ENCODE measurements at places on chromosomes 16 and 17.

DNA sequence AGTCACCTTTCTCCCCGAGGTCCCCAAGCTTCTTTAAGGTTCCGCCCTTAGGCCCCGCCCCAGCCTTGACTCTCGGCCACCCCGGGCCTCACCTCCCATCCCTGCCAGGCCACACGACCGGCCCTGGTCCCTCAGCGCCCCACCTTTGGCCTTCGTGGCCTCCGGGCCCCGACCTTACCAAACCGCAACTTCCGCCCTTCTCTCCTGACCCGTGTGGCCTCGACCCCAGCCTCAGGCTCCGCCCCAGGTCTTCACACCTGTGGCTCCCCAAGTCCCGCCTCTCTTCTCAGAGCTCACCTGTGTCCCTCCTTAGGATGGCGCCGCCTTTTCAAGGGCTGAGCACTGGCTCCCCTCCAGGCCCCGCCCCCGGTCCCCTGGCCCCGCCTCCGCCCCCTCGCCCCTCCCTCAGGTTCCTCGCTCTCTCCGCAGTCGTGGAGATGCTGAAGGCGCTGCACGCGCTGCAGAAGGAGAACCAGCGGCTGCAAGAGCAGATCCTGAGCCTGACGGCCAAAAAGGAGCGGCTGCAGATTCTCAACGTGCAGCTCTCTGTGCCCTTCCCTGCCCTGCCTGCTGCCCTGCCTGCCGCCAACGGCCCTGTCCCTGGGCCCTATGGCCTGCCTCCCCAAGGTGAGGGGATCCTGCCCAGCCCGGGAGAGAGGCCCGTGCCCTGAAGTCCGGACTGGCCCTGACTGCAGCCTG is 10.0 kb upstream of the CISD3 start:
- no peak for DNase-seq

- no peak for DNase-seq
These were observed 13.9 kb downstream of the CLUH start for GRCh38 chr17:2697611-2698162.

DNA sequence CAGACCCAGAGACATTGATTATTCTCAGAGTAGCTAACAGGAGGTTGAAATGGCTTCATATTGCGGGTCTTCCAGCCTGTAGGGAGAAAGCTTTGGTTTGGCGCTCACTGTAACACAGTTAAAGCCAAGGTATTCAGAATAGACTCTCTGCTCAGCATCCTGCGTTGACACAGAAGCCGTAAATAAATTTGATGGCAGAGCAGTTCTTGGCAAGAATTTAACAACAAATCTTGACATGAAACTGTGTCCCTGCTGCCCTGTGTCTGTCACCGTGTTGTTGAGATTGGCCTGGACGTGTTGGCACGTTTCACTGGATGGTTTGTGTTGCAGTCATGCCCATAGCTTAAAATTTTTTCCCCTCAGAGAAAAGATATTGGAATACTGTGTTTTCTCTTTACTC is 359.6 kb downstream of the SNX29 start:
- DNase-seq: no peak

DNA sequence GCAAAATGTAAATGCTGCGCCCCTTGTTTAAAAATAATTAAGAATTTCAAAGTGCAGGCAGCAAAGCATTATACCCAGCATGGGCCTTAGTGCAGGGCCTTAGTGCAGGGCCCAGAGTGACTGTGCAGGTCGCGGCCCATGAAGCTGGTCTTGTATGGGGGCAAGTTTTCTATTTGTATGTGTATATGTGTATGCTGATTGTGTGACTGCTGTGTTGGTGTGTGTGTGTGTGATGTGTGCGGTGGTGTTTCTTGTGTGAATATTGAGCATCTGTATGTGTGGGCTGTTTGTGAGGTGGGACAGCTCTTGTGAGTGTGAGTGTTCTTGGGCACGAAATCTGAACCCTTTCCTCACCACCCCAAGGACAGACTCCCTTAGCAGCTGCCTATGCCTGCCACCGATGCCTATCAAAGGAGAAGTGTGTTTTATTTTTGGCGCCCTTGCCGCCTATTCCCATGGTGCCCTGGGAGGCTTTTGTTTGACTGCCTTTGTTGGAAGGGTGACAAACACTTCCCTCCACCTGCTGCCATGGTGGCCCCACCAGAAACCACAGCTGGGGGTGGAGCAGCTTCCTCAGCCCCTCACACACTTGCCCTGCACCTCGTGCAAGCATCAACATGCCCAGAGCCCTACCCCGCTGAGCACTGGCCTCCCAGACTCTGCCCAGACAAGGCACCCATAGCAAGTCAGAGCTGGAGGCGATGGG is 18.0 kb downstream of the CCR7 start:
- DNase-seq: no peak

GRCh38 chr16:1330260-1330914 is 3.1 kb upstream of the BAIAP3 start:
- no peak for DNase-seq

GRCh38 chr16:81545470-81546250 is 101.1 kb downstream of the CMIP start:
- DNase-seq: no peak

- DNase-seq: no peak
These were observed 80.2 kb upstream of the CIBAR2 start for GRCh38 chr16:85192238-85193114.

DNA sequence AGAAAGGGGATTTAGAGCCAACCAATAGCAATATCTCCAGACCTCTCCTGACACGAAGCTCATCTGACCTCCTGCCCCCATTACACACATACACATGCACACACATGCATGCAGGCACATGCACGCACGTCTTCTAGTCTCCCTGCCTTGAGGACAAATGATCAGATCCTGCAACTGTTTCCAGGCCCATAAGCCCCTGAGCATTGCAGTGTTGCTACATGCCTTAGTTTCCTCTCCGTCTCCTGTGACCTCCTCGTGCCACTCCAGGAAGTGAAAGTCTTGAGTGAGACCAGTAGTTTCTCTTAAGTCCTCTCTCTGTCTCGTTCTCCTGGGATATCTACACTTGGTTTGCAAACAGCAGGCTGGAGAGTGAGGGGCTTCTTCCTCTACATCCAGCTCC is 8.2 kb downstream of the CIITA start:
- DNase-seq: no peak

DNA sequence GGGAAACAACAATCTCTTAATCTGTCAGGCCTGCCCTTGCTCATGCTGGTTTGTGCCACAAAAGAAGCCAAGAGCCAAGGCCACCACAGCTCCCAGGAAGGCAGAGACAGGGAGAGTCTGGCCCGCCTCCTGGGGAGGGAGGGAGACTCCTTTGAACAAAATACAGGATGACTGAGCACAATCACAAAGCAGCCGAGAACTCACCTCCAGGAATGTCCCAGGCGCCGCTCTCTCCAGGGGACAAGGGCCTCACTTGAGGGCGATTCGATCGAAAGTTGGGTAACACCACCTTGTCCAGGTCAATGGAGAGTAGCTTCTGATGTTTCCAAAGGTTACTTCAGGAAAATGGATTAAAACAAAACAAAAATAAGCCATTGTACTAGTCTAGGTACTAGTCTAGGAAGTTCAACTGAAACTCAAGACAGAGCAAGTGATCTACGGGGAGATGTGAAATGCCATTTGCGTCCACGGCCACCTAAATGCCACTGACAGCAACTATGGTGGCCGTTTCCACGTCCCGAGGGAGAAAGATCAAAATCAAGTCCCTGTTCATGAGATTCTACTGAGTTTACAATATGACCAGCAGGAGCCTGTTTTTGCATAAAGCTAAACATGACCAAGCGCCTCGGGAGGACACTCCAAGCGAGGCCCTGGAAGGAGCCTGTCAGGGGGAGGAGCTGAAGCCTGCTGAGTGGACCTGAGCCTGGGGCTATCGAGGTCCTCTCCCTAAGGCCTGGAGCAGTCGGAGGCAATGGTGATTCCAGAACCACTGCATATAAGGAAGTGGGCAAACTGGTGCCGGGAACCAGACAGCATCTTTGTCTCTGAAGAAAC is 13.4 kb upstream of the SLC38A8 start:
- no peak for DNase-seq

GRCh38 chr16:82639666-82640336 is 13.0 kb downstream of the CDH13 start:
- DNase-seq: peak; percentile 30

GRCh38 chr16:6835941-6836340 is 496.7 kb upstream of the RBFOX1 start:
- DNase-seq: no peak

DNA sequence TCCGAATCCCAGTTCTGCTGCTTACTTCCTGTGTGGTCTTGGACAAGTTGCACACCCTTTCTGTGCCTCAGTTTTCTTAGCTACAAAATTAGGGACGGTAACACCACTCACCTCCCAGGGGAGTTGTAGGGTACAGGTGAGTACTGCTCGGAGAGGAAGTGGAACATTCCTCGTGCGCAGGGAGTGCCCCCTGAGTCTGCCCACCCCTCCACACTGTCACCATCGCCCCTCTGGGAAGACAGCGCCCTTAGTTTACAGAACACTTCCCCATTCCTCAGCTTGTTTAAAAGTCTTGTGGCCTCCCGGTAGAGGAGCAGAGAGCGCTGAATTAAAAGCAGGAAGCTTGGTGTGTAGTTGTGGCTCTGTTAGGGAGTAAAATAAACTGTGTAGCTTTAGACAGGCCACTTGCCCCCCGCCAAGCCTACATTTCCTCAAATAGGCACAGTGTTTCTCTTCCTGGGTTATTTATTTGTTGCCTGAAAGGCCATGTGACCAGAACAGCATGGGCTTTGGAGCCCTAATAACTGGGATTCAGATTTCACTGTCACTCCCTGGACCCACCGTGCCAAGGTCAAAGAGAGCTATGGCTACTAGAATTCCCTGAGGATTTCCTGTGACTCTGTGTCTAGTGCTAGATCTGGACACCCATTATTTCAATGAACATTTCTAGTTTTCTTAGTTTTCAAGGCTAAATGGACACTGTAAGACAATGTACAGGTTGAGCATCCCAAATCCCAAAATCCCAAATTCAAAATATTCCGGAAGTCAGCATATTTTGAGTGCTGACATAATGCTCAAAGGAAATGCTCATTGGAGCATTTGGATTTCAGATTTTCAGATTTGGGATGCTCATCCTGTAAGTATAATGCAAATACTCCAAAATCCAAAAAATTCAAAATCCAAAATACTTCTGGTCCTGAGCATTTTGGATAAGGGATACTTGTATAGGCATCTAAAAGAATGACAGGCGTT is 372.5 kb downstream of the SNX29 start:
- DNase-seq: no peak

- DNase-seq: no peak
These were observed 19.2 kb downstream of the VAC14 start for GRCh38 chr16:70781800-70782199.

DNA sequence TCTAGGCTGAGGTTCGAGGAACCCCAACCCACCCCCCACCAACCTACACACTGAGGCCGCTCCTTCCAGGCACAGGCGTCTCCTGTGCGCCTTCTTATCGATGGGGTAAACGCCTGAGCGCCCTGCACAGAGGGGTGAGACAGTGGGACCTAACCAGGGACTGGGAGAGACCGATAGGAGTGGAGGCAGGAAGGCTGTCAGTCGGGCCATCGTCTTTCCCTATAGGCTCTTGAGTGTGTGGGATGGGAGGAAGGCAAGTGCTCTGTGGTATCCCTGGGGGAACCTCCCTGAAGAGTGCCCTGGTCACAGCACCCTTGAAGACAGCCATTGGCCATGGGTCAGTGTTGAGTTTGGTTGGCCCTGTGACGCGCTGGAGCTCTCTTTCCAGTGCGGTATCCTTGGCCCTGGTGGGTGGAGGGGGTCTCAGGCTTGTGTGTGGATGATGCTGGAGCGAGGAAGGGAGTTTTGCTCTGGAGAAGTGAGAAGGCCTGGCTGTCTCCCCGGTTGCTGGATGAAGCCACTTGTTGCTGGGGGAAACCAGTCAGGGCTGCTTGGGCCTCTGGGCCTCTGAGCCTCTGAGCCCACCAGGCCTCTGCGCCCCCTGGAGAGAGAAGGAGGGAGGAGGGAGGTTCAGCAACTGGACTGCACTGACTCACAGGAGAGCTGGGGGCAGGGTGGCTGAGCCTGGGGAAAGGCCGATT is 1.7 kb downstream of the GPRC5C start:
- DNase-seq: peak; percentile 38

- no peak for DNase-seq
These were observed 7.5 kb upstream of the TMEM101 start for GRCh38 chr17:44022246-44022645.

DNA sequence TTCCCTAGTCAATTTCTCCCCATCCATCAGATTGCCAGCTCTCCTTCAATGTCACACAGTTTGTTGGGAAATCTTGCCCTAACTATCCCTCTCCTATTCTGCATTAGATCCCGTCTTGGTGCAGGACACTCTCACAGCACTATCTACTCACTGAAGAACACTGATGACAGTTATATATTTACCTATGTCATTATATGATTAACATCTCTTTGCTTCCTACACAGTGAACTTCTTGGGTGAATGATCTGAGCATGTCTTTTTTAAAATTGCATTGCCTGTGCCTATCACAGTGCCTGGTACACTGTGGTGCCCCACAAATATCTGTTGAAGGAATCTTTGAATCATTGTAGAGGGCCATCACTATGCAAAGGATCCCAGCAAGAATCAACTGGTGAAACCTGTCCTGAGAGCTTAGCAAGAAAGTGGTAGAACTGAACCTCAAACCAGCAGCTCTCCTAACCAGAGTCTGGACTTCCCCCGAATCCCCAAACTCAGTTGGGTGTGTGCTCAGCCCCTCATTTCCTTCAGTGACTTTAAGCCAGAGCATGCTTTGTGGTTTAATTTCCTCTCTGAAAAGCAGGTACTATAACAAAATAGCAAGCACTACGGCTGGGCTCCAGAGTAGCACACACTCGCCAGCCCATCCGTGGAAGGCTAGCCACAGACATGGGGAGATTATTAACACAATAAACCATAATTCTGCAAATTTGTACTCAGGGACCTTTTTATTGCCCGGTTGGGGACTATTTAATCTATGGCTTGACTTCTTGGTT is 680.7 kb upstream of the SALL1 start:
- no peak for DNase-seq

DNA sequence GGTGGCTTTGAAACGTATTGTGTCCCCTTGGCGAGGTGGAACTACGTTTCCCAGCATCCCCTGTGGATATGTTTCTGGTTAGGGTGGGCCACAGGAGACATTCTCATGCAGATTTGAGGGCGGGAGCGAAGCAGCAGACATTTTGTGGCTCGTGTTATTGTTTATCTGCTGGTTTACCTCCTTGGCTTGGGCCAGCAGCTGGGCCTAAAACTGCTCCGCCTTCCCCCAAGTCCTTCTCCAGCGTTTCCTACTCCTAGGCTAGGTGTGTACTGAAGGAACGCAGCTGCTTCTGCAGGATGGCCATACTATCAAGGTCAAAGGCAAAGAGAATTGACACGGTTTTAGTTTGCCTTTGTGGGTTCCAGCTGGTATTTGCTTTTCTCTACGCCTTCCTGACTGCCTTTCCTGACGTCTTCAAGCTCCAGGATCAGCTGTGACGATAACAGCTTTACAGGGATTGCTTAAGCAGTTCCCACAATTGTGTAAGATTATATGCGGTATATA is 17.2 kb upstream of the WSB1 start:
- DNase-seq: peak; percentile 23

- no peak for DNase-seq
These were observed 56.9 kb downstream of the NOS2 start for GRCh38 chr17:27743281-27743885.

- DNase-seq: no peak
These were observed 7.9 kb upstream of the THUMPD1 start for GRCh38 chr16:20749474-20749873.

- DNase-seq: no peak
These were observed 16.3 kb upstream of the CBFA2T3 start for GRCh38 chr16:88993166-88993761.
